HFFc6 (cell line): ENCODE measurements at places on chromosomes 5 and 9. TPM values are rescaled to one million over a fixed set of nuclear protein-coding genes. Genes with fewer than 3 reads are reported as not detected.

DNA sequence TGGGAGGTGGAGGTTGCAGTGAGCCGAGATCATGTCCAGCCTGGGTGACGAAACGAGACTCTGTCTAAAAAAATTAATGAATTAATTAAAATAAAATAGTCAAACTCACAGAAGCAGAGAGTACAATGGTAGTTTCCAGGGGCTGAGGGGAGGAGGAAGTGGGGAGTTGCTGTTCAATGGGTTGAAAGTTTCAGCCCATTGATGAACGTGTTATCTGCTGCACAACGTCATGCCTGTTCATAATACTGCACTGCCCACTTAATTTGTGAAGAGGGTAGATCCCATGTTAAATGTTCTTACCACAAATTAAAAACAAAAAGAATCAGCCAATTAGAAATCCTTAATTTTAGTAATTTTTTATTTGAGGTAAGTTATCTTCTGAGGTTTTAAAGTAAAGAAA, 16.4 kb upstream of the RUFY1 start:
- DNase-seq, result no peak

DNA sequence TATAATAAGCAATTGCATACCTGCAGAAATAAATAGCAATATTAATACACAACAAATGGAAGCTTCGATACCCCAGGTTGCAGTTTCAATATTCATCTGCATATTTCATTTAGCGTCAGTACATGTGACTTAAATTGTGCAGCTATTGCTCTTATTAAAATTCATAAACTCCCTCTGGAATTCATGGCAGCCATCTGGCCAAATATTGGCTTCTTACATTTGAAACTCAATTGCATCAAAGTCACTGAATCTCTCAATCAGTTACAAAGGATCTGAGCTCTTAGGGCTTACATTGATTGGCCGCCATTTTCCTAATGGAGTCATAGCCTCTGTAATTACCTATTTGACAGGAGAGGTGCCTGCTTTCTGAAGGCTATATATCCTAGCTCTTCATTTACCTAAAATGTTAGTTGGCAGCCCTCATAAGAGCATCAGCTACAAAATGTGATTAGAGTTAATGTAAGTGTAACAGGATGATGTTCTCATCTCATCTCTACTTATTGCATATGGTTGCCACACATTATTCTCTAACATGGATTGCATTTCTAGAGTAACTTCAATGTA, 453.5 kb downstream of the CAAP1 start:
- DNase-seq, result no peak

- DNase-seq, result no peak
These were observed 33.9 kb downstream of the SLC24A2 start for GRCh38 chr9:19754921-19755320.

- peak; percentile 94 for DNase-seq
These were observed 93.4 kb downstream of the KCNIP1 start for GRCh38 chr5:170597109-170597751.

DNA sequence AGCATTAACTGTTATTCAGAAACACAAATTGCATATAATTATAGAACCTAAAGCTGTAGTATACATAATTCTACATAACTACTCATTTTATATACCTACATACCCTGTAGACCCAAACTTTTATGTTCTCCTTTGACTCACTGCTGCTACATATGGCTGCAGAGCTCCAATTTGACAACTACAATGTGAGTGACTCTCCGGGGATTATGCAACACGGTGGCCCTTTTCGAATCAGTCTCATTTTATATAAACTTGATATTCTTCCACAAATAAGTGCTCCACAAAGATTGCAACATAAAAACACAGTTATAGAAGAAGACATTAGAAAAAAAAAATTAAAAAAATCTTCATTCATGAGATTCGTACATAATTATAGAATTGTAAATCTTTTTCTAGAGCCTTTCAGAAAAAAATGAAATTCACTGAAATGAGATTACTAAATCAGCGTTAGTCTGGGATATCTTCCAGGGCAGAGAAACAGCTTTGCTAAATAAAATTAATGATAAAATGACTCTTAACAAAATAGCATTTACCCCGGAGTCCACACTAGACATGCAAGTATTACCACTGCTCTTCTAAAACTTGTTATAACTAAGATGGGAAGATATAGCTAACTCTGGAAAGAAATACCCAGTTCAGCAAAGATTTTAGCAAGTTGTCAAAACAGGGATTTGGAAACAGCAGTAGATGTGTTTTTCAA, 52.6 kb downstream of the SRFBP1 start:
- DNase-seq, result no peak

The GADD45G gene
- 0.16 TPM in 1 of 3 replicates, not detected in the others for total RNA-seq

GRCh38 chr5:160787240-160787639, 64.8 kb downstream of the ATP10B start:
- DNase-seq, result no peak

- no peak for DNase-seq
These were observed 2309.4 kb upstream of the ACO1 start for GRCh38 chr9:30075022-30075421.

GRCh38 chr5:158979290-158979689, 120.4 kb downstream of the EBF1 start:
- no peak for DNase-seq

The HBEGF gene
- total RNA-seq, result 6.7 to 11.2 TPM (median 8.0 TPM) in 3 replicates

GRCh38 chr9:2047916-2048315, 32.8 kb downstream of the SMARCA2 start:
- no peak for DNase-seq

DNA sequence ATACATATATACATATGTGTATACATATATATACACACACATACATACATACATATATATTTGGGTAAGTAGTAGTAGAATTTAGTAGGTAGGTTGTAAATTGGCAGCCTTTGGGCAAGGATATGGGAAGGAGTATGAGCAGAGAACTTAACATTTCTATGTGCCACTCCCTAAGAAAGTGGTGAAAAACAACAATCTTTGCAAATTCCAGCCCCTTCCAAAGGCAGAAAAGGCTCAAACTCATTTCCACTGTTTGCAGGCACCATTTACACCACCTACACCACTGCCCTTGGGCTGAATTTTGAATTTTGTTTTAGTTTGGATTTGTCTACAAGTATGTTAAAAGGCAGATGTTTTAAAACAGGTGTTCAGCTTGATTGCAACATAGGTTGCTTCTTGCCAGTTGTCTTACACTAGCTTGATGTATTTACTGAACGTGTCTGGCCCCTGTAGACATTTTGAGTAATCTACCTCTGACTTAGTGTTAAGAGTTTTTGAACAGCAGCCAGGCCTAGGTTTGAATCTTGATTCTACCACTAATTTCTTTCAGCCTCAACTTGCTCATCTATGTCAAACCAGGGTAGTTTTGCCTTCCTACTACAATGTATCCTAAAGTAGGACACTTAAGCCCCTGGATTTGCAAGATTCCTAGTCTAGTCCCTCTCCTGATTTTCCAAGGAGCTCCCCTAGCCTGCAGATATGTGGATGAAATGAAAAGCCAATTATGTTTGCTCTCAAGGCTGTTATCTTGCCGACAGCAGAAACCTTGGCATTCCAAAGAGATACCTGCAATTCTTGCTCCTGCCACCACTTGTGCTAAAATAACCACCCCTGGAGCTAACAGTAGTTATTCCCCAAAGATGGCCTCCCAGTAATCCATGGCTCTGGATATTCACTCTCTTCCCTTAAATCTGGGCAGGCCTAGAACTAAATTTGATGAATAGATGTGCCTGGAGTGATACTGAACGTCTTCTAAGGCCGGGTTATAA, 156.2 kb upstream of the SLC44A1 start:
- no peak for DNase-seq

DNA sequence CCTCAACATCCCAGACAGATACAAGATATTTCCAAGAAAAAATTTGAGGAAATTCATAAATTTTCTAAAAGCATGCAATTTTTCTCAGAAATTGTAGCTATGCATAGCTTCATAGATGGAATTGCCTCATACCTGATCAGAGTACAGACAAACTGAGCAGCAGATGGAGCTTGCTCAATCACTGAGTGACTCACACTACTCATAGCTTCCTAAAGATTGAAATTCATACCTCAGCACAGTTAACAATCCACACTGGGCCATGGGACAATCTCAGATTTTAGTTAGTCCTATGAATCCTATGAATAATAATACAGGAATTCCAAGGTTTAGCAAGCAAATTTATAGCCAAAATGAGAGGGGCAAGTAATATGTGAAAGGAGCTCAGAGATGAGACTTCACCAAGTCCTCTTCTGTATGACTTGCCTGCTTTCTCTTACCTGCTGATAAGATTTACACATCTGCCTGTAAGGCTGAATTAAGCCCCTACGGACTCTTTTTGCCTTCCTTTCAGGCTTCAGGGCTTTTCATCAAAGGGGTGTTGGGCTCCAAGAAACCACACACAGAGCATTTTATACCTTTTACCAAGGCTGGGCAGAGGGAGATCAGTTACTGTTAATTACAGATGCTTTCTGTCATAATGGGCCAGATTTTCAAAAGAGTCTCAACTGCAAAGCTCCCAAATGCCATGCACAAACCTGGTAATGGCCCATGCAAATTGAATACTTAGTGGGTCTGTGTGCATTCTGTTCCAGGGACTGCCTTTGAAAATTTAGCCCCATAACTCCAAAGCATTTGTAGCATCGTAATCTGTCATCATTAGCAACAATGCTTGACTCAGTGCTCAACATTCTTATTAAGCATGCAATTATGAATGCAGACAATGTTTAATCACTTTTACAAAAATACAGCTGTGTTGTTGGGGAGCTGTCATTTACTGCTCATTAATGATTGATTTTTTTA, 439.3 kb downstream of the DTWD2 start:
- DNase-seq, result peak; percentile 10

DNA sequence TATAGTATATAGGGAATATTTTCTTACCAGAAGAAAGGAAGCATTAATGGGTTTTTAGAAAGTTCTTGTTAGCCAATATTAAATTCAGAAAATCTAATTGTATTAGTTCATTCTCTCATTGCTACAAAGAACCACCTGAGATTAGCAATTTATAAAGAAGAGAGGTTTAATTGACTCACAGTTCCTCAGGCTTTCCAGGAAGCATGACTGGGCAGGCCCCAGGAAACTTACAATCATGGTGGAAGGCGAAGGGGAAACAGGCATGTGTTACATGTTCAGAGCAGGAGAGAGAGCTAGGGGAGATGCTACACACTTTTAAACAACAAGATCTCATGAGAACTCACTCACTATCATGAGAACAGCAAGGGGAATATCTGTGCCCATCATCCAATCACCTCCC, 304.0 kb upstream of the CDH12 start:
- DNase-seq, result no peak

The PRDM9 gene
- total RNA-seq, result not detected in 3 replicates

- no peak for DNase-seq
These were observed 25.2 kb upstream of the HAPLN1 start for GRCh38 chr5:83745816-83746215.

DNA sequence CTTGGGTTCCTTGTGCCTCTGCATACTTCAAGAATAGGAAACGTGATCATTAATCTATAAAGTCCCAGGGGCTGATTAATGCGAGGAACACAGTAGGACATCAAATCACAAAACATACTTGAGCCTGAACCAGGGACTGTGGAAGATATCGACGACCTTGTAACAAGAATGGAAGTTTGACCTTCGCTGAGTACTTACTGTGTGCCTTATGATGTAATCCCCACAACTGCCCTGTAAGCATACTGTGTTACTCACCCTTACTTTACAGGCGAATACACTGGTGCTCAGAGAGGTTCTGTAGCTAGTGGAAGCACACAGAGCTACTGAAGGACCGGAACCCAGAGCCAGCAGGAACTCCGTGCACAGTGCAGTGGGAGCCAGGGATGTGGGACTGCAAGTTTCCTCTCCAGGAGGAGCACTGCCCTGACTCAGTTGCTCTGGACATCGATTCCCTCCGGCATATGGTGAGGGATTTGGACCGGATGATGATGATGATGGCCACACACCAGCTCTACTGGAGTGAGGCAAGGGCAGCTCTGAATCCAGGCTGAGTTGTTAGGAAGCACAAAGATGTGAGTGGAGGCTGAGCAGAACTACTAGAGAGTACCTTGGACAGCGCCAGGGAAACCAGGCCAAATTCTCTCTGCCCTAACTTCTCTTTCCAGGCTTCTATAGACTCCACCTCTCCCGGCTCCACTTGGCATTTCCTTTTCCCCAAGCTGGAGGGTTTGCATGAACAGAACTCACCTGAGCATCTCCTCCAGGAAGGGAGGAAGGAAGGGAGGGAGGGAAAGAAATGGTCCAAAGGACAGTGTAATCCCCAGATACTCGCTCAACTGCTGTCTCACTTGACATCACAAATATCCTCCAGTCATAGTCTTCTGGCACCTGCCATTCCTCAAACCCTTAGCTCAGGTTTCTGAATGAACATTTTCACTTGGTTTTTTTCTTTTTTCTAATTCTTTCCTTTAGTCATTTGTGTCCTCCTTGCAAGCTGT, 1.5 kb upstream of the GABBR2 start:
- peak; percentile 48 for DNase-seq

The DAPK1 gene
- 0.18 to 0.36 TPM (median 0.21 TPM) in 3 replicates for total RNA-seq
